Suprapubic skin (tissue), 4 donors: ENCODE measurements at places on chromosomes 1 and 21. TPM values are rescaled to one million over a fixed set of nuclear protein-coding genes. Genes with fewer than 3 reads are reported as not detected.

Gene COP1
- total RNA-seq = 84.1 TPM

Gene PTGS2
- total RNA-seq = 7.1 TPM

Gene IL19
- total RNA-seq = not detected

- H3K27ac ChIP-seq = no peak overlapping the region
- H3K4me1 ChIP-seq = peaks cover 19% of the 10 kb centered on the region
- H3K4me3 ChIP-seq = no peak overlapping the region
- H3K36me3 ChIP-seq = no peaks in the 10 kb centered on the region
- H3K27me3 ChIP-seq = peaks cover 14% of the 10 kb centered on the region
- DNase-seq = peak; percentile 74
Measured at GRCh38 chr1:20194757-20195461, 8.6 kb upstream of the PLA2G2C start.

- peaks cover 4% of the 10 kb centered on the region for H3K27me3 ChIP-seq
- no peak for DNase-seq
- no peak overlapping the region for H3K27ac ChIP-seq
- peaks cover 3% of the 10 kb centered on the region for H3K4me1 ChIP-seq
- no peak overlapping the region for H3K4me3 ChIP-seq
- H3K36me3 ChIP-seq = no peaks in the 10 kb centered on the region
Measured at GRCh38 chr1:25095635-25096200, 136.6 kb downstream of the SYF2 start.

GRCh38 chr1:97767381-97767780 lies 153.5 kb downstream of the DPYD start:
- H3K4me1 ChIP-seq = no peaks in the 10 kb centered on the region
- no peaks in the 10 kb centered on the region for H3K27me3 ChIP-seq
- H3K4me3 ChIP-seq = no peak overlapping the region
- no peak overlapping the region for H3K27ac ChIP-seq
- DNase-seq = no peak

DNA sequence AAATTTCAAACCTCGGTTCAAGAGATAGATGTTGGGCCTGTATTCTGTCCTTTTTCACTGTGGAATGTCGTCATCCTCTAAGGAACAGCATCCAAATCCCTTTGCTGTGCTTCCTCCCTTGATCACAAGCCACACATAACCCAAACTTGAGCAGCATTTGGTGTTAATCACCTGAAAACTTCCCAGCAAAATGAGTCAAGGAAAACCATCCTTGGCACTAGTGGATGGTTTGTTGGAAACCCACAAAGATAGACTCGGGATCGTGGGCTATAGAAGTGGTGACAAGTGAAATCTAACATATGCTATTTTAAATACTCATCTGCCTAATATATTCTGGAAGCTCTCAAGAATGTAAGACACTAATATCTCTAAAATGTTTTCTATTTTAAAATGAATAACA lies 459.1 kb downstream of the SETD4 start:
- H3K4me1 ChIP-seq = no peaks in the 10 kb centered on the region
- H3K4me3 ChIP-seq = no peak overlapping the region
- no peak for DNase-seq
- no peak overlapping the region for H3K27ac ChIP-seq

GRCh38 chr1:54337928-54338327 lies 68.3 kb downstream of the SSBP3 start:
- DNase-seq = no peak
- H3K4me1 ChIP-seq = peaks cover 58% of the 10 kb centered on the region
- no peak overlapping the region for H3K27ac ChIP-seq
- no peaks in the 10 kb centered on the region for H3K36me3 ChIP-seq
- no peak overlapping the region for H3K4me3 ChIP-seq

GRCh38 chr1:35488336-35488735 lies 68.9 kb downstream of the KIAA0319L start:
- no peaks in the 10 kb centered on the region for H3K27me3 ChIP-seq
- DNase-seq = no peak
- no peak overlapping the region for H3K4me3 ChIP-seq
- peaks cover 7% of the 10 kb centered on the region for H3K4me1 ChIP-seq
- H3K27ac ChIP-seq = no peak overlapping the region

GRCh38 chr1:116674751-116675150 lies 7.2 kb upstream of the IGSF3 start:
- H3K27me3 ChIP-seq = no peaks in the 10 kb centered on the region
- no peaks in the 10 kb centered on the region for H3K36me3 ChIP-seq
- H3K4me1 ChIP-seq = peaks cover 13% of the 10 kb centered on the region
- DNase-seq = no peak
- no peak overlapping the region for H3K27ac ChIP-seq
- H3K4me3 ChIP-seq = no peak overlapping the region

DNA sequence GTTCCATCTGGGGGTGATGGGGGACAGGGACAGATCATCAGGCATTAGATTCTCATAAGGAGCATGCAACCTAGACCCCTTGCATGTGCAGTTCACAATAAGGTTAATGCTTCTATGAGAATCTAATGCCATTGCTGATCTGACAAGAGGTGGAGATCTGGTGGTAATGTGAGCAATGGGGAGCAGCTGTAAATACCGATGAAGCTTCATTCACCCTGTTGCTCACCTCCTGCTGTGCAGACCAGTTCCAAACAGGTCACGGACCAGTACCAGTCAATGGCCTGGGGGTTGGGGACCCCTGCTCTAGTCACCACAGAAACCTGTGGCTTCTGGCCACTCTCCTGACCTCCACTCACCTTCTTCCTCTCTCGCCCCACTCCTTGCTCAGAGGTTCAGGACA lies 229.9 kb downstream of the PTPRU start:
- H3K4me3 ChIP-seq = no peak overlapping the region
- H3K36me3 ChIP-seq = no peaks in the 10 kb centered on the region
- peaks cover 3% of the 10 kb centered on the region for H3K27me3 ChIP-seq
- no peaks in the 10 kb centered on the region for H3K4me1 ChIP-seq

DNA sequence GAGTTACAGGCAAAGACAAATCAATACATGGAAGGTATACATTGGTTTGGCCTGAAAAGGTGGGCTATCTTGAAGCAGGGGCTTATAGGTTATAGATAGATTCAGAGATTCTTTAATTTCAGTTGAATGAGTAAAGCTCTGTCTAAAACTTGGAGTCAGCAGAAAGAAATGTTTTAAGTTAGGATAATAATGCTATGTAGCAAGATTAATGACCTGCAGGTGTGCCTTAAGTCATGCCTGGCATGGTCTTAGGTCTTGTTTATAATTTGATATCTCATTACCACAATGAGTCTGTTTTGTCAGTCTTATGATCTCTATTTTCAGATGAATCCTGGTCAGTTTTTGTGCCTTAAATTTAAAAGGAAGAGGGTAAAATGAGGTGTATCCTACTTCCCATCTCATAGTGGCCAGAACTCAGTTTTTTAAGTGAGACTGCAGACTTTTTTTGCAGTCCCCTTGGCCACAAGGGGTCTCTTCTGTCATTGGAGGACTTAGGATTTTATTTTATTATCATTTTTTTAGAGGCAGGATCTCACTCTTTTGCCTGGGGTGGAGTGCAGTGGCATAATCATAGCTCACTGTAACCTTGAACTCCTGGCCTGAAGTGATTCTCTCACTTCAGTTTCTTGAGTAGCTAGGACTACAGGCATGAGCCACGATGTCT lies 21.3 kb upstream of the PGBD2 start:
- no peak for DNase-seq
- no peaks in the 10 kb centered on the region for H3K27me3 ChIP-seq
- H3K4me1 ChIP-seq = no peaks in the 10 kb centered on the region
- no peak overlapping the region for H3K4me3 ChIP-seq

DNA sequence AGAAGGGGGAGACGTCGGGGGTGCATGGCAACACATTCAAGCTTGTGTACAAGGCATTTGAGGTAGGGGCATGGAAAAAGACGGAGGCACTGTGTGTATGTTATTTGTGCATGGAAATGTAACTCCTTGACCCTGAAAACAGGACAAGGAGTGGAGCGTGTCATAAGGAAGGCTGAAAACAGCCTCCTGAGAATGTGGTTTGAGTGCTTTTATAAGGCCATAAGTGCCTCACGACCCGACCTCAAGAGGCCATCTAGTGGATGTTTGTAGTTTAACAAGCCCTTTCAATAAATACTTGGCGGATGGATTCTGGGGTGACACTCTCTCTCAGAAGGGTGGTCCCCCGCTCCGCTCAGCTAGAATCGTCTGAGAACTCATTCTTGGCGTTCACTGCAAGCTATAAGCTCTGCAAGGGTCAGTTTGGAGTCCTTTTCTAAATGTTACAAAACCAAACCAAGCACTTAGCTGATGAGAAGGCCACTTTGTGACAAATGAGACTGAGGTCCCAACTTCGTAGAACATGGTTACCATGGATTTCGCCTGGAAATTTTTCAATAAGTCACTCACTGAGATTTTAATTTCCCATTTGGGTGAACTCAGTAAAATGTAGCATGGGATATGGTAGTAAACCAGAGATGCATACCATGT lies 38.8 kb upstream of the CLCA4 start:
- peaks cover 31% of the 10 kb centered on the region for H3K4me1 ChIP-seq
- H3K4me3 ChIP-seq = no peak overlapping the region
- no peak overlapping the region for H3K27ac ChIP-seq
- no peak for DNase-seq
- H3K36me3 ChIP-seq = no peaks in the 10 kb centered on the region

- H3K27me3 ChIP-seq = peaks cover 3% of the 10 kb centered on the region
- H3K4me1 ChIP-seq = peaks cover 5% of the 10 kb centered on the region
- no peak overlapping the region for H3K27ac ChIP-seq
- no peaks in the 10 kb centered on the region for H3K36me3 ChIP-seq
Measured at GRCh38 chr1:231058416-231059109, 18.5 kb upstream of the FAM89A start.

GRCh38 chr1:1069056-1069710 lies 4.9 kb downstream of the RNF223 start:
- no peak for DNase-seq
- no peaks in the 10 kb centered on the region for H3K36me3 ChIP-seq
- H3K4me3 ChIP-seq = peak overlapping the region; percentile 50
- peaks cover 39% of the 10 kb centered on the region for H3K4me1 ChIP-seq

DNA sequence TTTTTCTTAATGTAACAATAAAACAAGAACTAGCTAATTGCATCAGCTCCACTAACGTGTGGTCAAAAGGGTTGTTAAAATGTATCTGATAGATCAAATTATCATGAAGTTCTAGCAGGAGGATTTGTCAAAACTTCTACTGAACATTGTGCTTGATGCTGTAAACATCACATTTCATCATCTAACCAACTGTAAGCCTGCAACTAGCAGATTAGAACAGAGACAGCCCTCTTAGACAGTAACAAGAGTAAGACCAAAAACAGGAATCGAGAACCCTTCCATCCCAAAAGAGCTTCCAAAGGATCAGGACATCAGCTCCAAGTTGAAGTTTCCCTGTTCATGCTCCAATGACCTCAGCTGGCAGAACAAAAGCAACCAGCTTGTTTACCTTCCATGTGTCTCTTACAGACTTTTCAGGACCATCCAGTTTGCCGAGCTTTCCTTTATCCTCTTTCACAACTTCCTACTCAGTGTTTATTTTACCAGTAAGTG lies 44.6 kb downstream of the NIBAN1 start:
- no peaks in the 10 kb centered on the region for H3K27me3 ChIP-seq
- peaks cover 5% of the 10 kb centered on the region for H3K4me1 ChIP-seq
- peak overlapping the region; percentile 4 for H3K27ac ChIP-seq
- H3K36me3 ChIP-seq = no peaks in the 10 kb centered on the region
- no peak overlapping the region for H3K4me3 ChIP-seq
- DNase-seq = no peak

DNA sequence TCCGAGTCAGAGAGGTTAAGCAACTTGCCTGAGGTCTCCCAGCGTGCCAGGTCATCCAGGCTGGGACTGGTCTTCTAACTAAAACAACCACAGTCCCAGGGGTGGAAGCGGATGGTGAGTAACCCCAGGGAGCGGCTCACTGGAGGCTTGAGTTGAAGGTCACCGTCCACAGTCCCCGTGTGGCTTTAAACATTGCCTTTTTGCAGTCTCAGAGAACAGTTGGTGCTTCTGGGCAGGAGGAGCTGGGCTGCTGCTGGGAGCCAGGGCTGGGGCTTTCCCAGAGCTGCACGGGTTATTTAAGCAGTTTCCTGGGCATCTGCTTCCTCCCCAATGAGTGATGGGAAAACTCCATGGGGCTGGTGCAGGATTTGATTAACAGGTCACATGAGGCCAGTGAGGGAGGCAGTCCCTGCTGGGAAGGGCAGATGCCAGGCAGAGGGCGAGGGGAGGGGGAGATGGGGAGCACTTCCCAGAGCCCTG lies 12.3 kb downstream of the ARHGEF10L start:
- peak overlapping the region; percentile 46 for H3K27ac ChIP-seq
- no peaks in the 10 kb centered on the region for H3K27me3 ChIP-seq
- no peak overlapping the region for H3K4me3 ChIP-seq
- no peaks in the 10 kb centered on the region for H3K36me3 ChIP-seq

DNA sequence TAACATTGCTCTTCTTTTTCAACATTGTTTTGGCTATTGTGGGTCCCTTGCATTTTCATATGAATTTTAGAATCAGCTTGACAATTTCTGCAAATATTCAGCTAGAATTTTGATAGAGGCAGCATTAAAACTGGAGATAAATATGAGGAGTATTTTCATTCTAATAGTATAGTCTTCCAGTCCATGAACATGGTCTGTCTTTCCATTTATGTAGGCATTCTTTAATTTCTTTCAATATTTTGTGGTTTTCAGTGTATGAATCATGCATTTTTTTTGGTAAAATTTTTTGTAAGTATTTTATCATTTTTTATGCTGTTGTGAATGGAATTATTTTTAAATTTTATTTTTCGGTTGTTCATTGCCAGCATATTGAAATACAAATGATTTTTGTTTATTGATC lies 97.2 kb downstream of the DNAH14 start:
- H3K27me3 ChIP-seq = no peaks in the 10 kb centered on the region
- no peak overlapping the region for H3K4me3 ChIP-seq
- H3K4me1 ChIP-seq = no peaks in the 10 kb centered on the region
- no peak overlapping the region for H3K27ac ChIP-seq

GRCh38 chr1:214864896-214865688 lies 217.4 kb upstream of the KCNK2 start:
- no peak overlapping the region for H3K4me3 ChIP-seq
- no peaks in the 10 kb centered on the region for H3K27me3 ChIP-seq
- DNase-seq = no peak
- H3K4me1 ChIP-seq = no peaks in the 10 kb centered on the region
- H3K36me3 ChIP-seq = no peaks in the 10 kb centered on the region
